ENCODE measurements at places on chromosomes 16 and 17.

DNA sequence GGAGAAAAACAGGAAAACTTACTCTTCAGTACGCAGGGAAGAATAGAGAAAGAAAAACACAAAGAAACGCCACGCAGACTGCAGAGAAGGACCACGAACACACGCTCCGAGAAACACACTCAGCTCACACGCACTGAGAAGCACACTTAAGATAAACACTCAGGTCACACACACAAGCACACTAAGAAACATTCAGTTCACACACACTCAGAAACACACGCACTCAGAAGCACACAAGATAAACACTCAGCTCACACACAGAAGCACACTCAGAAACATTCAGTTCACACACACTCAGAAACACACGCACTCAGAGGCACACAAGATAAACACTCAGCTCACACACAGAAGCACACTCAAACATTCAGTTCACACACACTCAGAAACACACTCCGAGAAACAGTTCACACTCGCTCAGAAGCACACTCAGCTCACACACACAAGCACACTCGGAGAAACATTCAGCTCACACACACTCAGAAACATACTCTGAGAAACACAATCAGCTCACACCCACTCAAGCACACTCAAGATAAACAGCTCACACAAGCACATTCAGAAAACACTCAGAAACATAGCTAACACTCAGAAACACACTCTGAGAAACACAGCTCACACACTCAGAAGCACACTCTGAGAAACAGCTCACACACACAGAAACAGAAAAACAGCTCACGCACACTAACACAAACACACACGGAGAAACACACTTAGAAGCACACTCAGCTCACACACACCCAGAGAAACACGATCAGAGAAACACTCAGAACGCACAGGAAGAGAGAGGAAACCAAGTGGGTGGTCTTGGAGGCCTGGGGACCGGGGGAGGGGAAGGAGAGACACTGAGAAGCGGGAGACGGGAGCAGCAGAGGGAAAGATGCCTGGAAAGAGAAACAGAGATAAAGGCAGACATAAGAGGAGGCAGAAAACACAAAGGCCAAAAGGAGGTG, 908 bp downstream of the TMEM98 start:
- no peak for DNase-seq

GRCh38 chr17:57243171-57243622, 13.1 kb upstream of the MSI2 start:
- DNase-seq: peak; percentile 84

DNA sequence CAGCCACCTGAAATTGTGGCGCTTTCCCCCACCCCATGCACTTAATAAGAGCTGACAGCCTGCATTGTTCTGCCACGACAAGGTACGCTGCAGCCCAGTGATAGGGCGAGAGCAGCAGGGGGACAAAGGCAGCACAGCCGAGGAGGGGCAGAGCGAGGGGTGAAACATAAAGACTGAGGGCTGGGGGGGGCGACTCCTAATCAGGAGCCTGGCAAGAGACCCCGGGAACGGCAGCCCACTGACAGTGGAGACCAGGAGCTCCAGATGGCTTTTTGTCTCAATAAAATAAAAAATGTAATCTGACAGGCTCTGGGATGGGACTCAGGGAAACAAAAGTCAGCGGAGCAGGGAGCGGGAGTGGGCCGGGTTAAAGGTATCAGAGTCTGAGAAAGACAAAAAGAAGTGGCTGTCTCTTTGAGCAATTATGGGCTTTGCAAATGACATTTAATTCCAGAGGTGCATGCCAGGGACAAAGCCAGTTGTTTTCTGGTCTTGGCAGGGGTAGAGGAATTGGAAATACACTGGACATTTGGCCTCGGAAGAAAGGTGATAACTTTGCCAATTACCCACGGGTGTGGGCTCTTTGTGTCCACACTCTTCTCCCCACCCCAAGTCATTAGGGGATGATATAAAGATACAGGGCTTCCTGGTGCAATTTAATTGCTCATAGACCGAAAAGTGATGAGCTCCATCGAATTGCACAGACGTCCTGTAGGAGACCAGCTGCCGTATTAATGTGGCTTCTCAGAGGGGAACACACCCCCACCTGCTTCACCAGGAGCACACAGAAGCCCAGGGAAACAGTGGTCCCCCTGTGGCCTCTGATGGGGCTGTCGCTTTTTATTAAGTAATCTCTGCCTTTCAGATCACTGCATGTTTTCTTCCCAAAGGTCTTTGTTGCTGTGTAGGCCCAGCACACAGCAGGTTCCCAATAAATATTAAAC, 17.6 kb upstream of the CCDC182 start:
- DNase-seq: no peak

DNA sequence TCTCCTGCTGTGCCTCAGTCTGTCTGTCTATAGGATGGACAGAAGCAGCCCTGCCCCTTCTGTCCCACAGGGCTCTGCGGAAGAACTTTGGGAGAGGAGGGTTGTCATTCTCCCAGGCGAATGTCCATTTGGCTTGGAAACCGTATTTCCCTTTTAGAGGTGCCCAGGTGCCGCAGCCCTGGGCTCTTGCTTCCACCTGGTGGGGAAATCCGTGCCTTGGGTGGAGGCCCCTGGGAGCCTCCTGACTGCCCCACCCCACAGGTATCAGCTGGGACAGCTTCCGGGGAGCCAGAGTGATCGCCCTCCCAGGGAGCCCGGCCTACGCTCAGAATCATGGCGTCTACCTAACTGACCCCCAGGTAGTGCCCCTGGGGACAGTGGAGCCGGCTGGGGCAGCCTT, 12.7 kb downstream of the FCSK start:
- DNase-seq: no peak

DNA sequence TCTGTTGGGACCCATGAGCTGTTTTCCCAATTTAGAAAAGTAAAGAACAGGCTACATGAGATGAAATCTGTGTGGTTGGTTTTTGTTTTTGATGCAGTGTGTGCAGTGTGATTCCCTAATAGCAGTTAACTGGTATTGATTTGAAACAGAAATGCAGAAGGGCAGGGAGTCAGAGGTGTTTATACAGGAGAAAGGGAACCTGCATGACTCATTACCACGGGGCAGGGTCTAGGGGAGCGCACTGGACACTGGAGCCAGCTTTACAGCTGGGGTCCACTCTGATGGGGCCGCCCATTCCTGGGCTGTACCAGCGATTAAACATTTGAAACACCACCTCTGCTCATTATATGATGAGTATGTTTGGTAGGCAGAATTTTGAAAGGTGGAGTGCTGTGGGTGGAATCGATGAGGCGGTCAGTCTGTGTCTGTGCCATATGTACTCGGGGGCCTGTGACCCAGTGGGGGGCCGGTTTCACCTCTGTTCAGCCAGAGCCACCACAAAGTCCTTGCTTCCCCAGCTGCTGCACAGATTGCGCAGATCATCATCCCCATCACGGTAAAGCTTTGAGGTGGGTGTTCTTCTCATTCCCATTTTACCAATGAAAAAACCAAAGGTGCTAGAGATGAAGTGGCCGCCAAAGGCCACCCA, 142.5 kb downstream of the CMIP start:
- DNase-seq: no peak

GRCh38 chr17:28912281-28912937, 9.5 kb upstream of the DHRS13 start:
- DNase-seq: no peak

- no peak for DNase-seq
These were observed 20.1 kb downstream of the SIAH1 start for GRCh38 chr16:48365025-48365600.

DNA sequence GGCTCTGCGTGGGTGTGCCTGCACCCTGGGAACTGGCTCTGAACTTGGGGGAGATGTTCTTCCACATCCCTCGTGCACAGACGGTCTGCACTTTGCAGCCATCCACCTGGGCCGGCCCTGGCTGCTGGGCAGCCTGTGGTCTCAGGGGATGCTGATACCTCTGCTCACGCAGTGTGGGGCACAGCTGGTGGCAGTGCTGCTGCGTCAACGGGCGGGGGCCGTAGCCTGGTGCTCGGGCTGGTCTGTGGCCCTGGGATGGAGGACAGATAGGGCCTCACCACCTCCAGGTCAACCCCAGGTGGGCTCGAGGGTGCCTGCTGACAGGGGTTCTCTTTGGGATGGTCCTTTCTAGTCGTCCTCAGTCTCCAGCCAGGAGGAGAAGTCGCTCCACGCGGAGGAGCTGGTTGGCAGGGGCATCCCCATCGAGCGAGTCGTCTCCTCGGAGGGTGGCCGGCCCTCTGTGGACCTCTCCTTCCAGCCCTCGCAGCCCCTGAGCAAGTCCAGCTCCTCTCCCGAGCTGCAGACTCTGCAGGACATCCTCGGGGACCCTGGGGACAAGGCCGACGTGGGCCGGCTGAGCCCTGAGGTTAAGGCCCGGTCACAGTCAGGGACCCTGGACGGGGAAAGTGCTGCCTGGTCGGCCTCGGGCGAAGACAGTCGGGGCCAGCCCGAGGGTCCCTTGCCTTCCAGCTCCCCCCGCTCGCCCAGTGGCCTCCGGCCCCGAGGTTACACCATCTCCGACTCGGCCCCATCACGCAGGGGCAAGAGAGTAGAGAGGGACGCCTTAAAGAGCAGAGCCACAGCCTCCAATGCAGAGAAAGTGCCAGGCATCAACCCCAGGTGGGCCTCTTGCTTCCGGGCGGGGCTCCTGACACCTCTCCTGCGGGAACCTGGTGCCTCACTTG, 36.3 kb downstream of the TSC2 start:
- no peak for DNase-seq

- peak; percentile 46 for DNase-seq
These were observed 240.0 kb downstream of the C16orf95 start for GRCh38 chr16:87076950-87077749.

DNA sequence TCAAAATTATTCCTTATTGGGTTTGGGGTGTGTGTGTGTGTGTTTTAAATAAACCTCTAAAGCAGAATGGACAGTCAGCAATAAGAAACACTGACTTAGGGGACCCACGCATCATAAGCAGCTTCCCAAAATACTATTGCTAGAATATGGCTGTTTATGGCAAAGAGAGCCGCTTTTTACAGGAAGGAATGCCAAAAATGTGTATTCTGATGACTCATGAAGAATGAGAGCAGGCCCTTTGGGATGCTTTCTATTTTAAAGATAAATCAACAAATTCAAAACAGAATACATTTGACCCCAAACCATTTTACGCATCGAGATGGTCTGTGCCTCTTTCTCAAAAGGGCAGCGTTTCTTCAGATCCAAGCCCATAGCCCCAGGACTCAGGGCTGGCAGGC, 37.5 kb downstream of the ARHGAP17 start:
- DNase-seq: no peak

GRCh38 chr16:54657058-54657708, 273.5 kb upstream of the IRX5 start:
- no peak for DNase-seq

DNA sequence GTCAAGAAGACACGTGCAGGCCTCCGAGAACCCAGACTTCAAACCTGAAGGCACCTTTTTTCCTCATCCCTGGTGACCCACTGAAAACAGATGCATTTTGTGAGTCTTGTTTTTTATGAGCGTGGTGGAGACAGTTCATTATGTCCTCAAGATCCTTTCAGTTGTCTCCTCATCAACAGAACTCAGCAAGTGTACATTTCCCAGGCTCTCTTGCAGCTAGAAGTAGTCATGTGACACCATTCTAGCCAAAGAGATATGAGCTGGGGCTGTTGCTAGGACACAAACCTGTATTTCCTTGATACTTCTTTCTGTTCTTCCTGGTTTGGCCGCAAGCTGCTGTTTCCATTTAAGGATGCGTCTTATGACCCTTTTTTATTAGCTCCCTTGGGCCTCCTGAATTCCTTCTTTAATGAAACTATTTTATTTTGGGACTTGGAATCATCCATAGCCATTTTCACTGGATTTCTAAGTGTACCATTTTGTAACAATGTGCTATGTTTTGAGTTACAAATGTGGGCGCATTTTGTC, 135.7 kb upstream of the FOXF1 start:
- DNase-seq: no peak

- no peak for DNase-seq
These were observed 215.3 kb downstream of the RBFOX3 start for GRCh38 chr17:79395545-79395944.

DNA sequence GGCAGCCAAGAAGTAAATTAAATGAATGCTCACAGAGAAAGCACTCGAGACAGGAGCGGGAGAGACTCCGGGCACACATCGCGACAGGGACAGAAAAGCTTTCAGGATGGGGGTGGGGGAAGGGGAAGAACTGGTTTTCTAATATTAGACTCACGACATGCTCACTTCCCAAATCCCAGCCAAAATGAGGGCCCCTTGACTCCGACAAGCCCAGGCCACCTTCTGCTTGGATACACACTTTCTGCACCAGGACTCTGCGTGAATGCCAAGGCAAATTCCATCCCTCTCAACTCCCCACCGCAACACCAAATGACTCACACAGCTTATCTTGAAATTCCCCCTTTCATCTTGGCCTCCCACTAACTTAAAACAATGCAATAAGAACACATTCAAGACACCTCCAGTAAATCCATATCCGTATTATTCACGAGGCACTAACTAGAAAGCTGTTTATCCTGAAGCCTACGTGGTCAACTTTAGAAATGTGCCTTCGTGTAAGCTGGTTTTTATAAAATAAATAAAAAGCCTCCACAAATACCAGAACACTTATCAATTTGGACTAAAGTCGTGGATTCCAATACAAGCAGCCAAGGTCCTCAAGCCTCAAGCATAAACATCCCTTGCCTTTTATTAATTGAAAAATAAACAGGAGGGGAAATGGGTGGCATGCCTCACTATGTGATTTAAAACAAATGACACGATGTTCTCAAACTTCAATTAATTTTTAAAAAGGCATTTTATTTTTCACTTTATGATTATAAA, 46.1 kb downstream of the NXN start:
- DNase-seq: no peak

- no peak for DNase-seq
These were observed 59.2 kb downstream of the ATP2C2 start for GRCh38 chr16:84427553-84427952.

DNA sequence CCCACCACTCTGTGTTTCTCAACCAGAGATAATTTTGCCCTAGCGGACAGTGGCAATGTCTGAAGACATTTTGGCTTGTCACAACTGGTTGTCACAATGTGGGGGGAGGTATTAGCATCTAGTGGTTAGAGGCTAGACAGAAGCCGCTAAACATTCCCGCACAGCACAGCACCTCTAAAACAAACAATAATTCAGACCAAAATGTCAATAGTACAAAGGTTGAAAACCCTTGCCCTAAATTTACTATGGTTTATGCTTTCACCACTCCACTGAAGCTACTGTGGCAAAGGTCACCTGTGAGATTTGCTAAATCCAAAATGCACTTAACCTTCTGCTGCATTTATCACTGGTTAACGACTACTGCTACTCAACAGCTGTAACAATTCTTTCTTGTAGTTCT, 14.1 kb downstream of the NUP88 start:
- no peak for DNase-seq
